ENCODE measurements at places on chromosomes 7 and 10. TPM values are rescaled to one million over a fixed set of nuclear protein-coding genes. Genes with fewer than 3 reads are reported as not detected.

- no peak for DNase-seq
Observed at GRCh38 chr10:124249812-124250432, 156.5 kb upstream of the CHST15 start.

DNA sequence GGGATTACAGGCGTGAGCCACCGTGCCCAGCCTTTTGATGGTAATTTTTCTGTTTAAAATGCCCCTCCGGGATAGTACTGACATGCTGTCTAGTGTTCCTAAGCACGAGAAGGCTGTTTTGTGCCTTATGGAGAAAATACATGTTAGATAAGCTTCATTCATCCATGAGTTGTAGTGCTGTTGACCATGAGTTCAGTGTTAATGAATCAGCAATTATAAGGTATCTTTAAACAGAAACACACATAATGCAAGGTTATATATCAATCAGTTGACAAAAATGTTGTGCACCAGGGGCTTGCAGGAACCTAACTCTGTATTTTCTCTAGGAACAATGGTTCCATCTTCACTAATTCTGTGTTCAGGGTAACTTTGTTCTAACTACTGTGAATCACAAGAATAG, 30.8 kb upstream of the HECW1 start:
- DNase-seq, result no peak

- DNase-seq, result no peak
Observed at GRCh38 chr7:42338916-42339540, 102.0 kb upstream of the GLI3 start.

DNA sequence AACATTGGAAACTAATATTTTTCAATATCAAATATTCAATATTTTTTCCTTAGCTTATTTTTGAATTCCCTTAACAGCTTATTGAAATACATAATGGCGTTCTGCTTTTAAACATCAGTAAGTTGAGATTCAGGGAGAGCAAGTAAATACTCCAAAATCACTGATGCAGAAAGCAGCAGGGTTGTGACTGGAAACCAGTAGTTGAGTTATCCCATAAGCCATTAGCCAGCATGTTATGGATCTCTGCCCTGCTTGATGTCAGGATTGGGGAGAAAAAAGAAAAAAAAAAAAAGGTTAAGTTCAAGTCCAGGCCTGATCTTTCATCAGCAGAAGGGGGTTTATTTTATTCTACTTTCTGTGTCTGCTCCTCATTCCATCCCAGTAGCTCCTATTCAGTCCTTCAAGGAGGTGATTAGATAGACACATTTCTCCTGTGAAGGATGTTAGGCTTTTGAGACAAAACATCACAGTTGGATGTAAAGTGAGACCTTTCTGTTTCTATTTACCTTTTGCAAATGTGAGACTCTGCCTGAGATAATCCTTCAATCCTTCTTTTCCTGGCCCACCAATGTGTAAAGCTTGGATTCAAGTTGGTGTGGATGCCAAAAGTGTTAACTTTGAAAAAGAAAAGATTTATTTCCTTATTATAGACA, 110.9 kb upstream of the HDAC9 start:
- no peak for DNase-seq

DNA sequence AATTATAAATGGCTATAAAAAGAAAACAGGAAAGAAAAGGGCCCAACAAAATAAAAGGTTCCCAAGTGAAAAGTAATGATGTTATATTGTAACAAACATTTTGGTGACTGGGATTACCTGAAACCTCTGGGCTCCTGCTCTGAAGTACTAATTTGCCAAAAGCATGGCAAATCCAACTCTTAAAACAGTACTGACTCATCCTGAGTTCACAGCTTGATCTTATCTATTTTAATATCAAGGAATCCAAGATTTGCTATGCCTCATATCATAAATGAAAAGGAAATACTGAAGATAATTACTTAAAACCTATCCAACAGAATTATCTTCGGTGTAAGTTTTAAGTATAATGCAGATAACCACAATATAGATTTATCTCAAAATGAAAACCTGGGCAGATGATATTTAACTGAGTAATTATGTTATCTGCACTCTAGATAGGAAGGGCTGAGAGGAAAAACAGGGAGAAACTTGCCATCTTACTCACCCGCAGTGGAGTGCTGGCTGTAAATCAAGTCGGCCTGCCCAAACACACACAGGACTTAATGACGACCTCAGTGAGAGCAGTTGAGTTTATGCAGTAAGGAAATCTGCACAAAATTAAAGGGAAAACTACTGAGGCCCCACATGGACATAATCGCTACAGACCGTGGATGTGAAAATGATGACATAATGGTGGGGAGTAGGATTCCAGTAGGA, 48.4 kb downstream of the MPP7 start:
- no peak for DNase-seq

DNA sequence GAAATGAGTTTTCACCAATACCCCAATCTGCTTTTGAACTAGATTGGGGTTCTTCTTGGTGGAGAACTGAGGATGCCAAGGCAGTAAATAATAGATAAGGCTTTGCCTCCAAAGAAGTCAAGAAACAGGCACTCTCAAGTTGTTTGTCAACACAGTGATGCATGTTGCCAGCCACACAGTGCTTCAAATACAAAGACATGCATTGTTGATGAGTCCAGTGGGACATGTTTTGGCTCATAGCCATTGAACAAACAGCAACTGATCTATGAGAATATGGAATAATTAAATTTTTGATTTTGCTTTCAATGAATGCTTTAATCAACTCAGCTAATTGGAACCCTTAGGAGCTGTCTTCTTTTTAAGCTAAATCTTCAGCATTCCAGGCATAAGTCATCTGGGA, 346.4 kb downstream of the THSD7A start:
- DNase-seq, result peak; percentile 36

DNA sequence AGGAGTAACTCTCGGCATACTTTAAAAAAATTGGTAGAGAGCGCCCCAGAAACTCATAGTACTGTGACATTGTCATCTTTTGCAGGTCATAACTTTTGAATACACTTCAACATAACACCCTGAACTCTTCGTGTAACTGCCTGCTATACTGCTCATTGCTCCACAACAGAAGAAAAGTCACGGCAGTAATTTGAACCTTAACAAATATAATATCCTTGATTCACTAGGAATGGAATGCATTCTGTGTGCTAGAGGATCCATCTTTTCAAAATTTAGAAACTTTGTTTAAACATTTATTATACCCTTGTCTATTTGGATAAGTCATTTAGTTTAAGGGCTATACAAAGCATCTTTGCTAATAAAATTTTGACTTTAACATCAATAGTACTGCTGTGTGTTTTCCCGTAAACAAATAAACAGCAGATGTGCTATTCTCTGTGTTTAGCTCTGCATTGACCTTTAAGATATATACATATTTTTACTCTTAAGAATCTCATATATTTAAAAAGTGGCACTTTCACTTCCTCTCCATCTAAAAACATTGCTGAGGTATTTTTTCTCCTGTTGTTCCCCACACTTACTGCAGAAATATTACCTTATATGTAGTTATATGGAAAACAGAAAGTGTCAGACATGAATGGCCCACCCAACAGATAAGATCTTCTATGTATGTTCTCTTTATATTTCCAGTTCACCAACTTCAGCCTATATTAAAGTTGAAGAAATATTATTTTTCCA, 217.6 kb upstream of the TMEM229A start:
- DNase-seq, result no peak

DNA sequence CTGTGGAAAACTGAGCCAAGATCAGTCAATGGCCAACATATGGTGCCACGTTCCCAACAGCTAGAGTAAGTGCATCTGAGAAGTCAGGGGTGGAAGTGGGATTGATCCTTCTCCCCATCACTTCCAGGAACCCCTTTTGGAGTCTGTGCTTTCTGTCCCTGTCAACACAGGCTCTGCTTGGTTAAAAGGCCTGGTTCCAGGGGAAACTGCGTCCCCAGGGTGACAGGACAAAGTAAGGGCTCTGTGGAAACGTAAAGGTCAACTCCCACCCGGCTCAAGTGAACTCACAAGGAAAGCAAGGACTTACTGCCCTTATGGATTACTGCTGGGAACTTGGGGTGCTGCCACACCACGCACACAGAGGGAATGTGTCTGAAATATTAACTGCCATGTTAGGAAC, 77.5 kb upstream of the GRB10 start:
- no peak for DNase-seq

DNA sequence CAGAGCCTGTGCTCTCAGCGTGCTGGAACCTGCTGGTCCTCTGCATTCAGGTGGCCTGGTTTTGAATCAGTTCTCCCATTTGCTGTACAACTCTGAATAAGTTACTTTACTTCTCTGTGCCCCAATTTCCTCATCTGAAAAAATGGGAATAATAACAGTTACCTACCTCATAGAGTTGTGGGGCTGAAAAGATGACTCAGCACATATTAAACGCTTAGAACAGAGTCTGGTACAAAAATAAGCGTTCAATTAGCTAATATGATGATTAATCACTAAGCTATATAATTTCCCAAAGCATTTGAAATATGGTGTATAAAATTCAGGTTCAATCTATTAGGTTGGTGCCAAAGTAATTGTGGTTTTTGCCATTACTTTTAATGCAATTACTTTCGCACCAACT, 259.1 kb downstream of the PRPF18 start:
- no peak for DNase-seq

DNA sequence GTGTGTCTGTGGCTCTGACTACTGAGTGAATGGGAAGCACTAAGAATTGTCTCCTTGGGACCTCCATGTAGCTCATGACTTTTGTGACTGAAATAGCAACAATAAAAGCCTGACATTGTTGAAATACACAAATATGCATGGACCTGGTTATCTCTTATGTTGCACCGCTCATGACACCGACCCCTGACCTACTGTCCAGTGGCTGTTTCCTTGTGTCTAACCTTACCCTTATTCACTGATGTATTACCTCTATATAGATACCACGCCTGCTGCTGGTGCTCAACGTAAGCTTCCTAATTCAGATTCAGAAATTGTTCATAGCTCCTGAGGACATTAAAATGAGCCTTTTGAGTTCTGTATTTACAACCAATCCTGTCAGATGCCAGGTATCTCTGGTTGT, 243.4 kb upstream of the SEMA3C start:
- no peak for DNase-seq

GRCh38 chr7:142842251-142842766, 12.6 kb upstream of the EPHB6 start:
- no peak for DNase-seq

- DNase-seq, result no peak
Observed at GRCh38 chr10:44463511-44464121, 78.7 kb upstream of the CXCL12 start.

- DNase-seq, result no peak
Observed at GRCh38 chr10:123558651-123559050, 107.5 kb upstream of the GPR26 start.

DNA sequence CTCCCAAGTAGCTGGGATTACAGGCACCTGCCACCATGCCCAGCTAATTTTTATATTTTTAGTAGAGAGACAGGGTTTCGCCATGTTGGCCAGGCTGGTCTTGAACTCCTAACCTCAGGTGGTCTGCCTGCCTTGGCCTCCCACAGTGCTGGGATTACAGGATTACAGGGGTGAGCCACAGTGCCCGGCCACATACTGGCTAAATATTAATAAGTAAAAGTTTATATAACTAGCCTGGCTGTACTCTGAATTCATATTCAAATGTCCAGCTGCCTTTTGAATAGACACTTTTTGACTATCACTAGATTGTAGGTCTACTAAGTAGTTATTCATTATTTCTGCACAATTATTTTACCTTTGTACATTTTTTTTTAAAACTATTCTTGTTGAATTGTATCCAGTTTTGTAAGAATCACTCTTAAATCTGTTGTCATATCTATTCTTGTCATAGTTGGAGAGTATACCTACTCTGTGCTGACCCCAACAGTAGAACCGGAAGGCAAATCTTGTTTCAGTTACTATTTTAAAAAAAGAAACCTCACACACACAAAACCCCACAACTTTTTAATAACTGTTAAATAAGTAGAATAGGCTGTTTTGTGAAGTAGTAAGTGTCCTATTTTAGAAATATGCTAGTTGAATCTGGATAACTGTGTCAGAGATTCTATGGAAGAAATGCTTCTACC, 29.6 kb downstream of the MINPP1 start:
- DNase-seq, result no peak

DNA sequence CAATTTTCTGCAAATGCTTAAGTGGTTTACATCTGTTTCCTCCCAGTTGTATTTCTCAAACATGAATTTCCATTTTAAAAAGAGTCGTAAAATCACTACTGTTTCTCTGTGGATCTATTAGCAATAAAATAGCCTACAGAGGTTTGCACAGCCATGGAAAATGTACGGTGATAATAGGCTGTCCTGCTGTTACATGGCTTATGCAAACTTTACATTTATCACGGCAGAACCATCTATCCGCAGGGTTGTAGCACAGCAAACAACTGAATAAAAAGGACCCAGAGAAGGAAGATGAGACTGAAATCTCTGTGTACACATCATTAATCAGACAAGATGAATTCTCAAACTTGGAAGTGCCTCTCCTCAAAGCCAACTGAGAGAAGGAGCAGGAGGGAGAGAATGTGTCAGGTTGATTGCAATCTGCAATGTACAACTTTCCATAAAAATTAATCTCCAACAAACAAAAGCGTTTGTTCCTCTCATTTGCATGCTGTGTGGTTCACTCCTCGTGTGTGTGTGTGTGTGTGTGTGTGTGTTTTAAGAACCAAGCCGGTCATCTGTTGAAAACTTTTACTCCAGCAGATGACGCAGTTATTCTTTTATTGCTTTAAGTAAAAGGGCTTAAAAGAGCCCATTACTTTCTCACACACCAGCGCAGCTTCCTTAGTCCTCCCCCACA, 279.3 kb downstream of the SKAP2 start:
- no peak for DNase-seq

GRCh38 chr10:14349081-14349480, 18.4 kb upstream of the FRMD4A start:
- no peak for DNase-seq

- DNase-seq, result no peak
Observed at GRCh38 chr10:3763035-3763456, 22.0 kb downstream of the KLF6 start.

- no peak for DNase-seq
Observed at GRCh38 chr7:43533801-43534479, 49.0 kb upstream of the STK17A start.

- DNase-seq, result no peak
Observed at GRCh38 chr10:3057946-3058345, 9.4 kb upstream of the PFKP start.

GRCh38 chr7:94450044-94450697, 55.5 kb downstream of the COL1A2 start:
- DNase-seq, result no peak

GRCh38 chr7:98387544-98388226, 13.2 kb downstream of the BAIAP2L1 start:
- DNase-seq, result peak; percentile 34

- DNase-seq, result no peak
Observed at GRCh38 chr7:87199700-87200450, 19.7 kb downstream of the TMEM243 start.

The WNT8B gene
- total RNA-seq, result not detected

The WIPF3 gene
- 1.3 TPM for total RNA-seq

The ANXA8L1 gene
- 2.6 TPM for total RNA-seq

The CPA1 gene
- total RNA-seq, result not detected

The GIMAP7 gene
- 3.2 TPM for total RNA-seq

The PGAM2 gene
- not detected for total RNA-seq

The HABP2 gene
- total RNA-seq, result 2.2 TPM

The SPDYE2B gene
- not detected for total RNA-seq

The NEURL1 gene
- 4.5 TPM for total RNA-seq

The TMEM140 gene
- total RNA-seq, result 0.89 TPM

The SMNDC1 gene
- total RNA-seq, result 29.0 TPM

The TWIST1 gene
- total RNA-seq, result not detected

The IQUB gene
- total RNA-seq, result not detected

The TDRD1 gene
- 0.92 TPM for total RNA-seq

The LZTS2 gene
- 41.2 TPM for total RNA-seq

The ANKRD61 gene
- not detected for total RNA-seq

Data from stomach (tissue), 19 donors.